Activated CD8-positive, alpha-beta memory T cell treated with anti-CD3 and anti-CD28 coated beads for 1 hour (primary cell): ENCODE measurements at places on chromosomes 7 and 10.

- no peak for DNase-seq
These were observed 83.4 kb upstream of the BMPER start for GRCh38 chr7:33821970-33822369.

- no peak for DNase-seq
These were observed 1.9 kb downstream of the DGKI start for GRCh38 chr7:137844677-137845425.

- DNase-seq: no peak
These were observed 18.7 kb downstream of the MGAM2 start for GRCh38 chr7:142130267-142130666.

- no peak for DNase-seq
These were observed 552.4 kb upstream of the KCND2 start for GRCh38 chr7:119720541-119720940.

DNA sequence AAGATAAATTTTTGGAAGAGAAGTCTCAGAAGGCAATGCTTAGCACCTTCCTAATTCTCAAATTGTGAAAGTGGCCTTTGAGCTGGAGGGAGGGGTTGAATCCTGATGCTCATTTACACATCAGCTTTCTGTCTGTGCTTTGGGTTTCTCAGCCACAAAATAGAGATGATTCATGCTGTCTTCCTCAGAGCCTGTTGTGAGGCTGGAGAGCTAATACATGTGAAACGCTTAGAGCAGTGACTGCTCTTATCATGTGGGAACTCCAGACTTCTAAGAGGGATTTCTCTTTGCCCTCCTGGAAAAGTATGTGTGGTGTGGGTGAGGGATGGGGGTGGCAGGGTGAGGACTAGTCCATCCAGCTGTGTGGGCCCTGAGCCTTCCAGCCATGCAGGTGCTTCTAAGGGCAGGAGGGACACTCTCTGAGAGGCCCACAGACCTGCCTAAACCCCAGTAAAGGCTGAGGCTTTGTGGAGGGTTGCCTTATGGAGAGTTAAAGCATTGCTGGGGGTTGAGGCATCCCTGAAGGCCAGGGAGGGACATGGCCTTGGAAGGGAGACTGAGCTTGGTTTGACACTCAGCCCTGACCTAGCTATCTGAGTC, 4.8 kb upstream of the EVX1 start:
- DNase-seq: no peak

- no peak for DNase-seq
These were observed 2.1 kb upstream of the ADAM8 start for GRCh38 chr10:133278577-133279265.

DNA sequence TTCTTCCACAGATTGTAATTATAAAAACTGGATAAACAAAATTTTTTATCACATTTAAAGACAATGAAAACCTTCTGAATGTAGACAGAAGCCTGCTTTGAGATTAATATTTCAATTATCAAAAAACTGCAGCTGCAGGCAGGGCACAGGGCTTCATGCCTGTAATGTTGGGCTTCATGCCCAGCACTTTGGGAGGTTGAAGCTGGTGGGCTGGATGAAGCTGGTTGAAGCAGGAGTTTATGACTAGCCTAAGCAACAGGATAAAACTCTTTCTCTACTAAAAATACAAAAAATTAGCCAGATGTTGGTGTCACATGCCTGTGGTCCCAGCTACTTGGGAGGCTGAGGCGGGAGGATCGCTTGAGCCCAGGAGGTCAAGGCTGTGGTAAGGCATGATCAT, 41.2 kb downstream of the PDZD8 start:
- no peak for DNase-seq
